ENCODE measurements at places on chromosomes 3 and 15.

DNA sequence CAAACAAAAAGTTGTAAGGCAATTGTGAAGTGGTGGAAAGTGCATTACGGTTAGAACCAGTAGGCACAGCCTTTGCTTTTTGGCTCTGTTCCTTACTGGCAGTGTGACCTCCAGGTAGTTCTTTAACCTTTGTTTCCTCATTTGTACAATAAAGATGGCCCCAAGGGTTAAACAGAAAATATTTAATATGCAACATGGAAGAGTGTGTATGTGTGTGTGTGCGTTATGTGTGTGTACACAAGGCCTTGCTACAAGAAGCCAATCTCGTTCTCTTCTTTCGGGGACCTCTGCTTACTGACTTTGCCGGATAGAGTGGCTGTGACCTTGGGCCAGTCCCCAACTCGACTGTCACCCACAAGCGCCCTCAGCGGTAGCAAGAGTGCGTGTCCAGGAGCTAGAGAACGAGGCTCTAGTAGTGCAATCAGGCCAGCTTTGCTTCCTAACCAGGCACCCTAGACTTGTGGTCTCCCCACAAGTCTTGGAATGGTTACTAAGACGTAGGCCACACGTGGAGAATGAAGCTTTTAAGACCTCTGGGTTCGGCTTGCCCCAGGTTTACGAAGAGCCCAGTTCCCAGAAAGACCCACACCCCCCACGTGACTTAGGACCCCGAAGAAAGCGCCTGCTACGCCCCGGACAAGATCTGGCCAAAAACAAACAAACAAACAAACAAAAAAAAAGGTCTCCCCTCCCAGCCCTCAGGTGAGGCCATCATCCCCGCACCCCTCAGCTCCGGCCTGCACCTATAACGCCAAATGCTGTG is 593 bp downstream of the CIAO2A start:
- DNase-seq, result peak; percentile 17

DNA sequence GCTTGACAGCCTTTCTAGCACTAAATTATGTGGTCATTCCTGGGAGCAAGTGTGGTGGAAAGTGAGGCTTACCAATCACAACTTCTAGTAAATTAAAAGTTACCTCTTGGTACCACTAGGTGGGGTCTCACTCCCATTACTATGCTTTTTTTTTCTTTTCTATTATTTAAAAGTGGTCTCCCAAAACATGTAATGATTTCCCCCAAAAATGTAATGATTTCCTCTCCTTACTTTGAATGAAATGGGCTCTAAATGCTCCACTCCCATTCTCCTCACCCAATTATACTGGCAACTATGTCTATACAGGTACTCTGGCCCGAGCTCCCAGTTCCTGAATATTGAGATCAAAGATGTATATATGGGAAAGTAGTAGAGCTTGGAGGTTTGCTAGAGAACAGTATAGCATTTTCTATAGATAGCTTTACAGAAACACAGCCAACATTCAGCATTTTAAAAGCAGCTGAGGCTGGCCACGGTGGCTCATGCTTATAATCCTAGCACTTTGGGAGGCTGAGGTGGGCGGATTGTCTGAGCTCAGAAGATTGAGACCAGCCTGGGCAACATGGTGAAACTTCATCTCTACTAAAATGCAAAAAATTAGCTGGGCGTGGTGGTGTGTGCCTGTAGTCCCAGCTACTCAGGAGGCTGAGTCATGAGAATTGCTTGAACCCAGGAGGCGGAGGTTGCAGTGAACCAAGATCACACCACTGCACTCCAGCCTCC is 70.9 kb downstream of the DCUN1D1 start:
- DNase-seq, result no peak

DNA sequence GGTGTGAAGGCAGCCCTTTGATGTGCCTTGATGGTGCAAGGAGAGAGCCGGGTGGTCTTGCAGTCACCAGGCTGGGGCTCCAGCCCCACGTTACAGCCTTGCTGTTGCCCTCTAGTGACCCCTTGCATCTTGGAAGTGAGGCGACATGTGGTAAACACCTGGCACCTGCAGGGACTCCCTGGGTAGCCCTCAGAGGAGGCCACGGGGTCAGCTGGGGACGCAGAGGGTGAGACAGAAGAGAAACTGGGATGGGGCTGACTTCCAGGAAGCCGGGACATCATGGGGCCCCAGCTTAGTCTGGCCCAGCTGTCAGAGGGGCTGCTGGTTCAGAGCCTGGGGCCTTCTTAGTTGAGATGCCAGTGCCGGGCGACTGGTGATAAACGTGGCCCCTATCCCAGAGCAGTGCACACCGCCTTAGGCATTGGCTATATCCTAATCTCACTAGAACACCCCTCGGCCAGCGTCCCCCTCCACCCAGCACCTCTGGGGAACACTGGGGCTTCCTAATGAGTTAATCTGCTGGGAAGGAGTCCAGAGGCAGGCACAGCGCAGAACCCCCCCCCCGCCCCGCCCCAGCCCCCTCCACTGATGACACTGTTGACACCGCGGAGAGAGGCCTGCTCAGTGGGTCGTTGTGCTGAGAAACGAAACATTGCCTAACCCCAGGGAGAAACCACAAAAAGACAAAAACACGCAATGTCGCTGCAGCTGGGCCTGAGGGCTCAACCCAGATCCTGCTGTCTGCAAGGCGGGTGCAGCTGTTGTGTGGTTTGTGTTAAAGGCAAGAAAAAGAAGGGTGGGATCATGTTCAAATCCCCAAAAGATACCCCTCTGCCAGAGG is 60.5 kb upstream of the KLF13 start:
- no peak for DNase-seq

DNA sequence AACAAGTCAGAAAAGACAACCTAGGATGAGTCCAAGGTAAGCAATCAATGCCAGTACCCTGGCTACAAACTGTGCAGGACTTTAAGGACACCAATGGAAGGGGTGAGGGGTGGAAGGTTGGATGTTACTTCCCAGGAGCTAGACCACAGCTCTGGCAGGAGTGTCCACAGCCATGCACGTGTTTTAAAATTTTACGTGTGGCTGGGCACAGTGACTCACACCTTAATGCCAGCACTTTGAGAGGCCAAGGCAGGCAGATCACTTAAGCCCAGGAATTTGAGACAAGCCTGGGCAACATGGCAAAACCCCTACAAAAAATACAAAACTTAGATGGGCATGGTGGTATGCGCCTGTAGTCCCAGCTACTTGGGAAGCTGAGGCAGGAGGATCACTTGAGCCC is 14.7 kb upstream of the HDC start:
- no peak for DNase-seq

GRCh38 chr15:79410237-79410636 is 21.9 kb upstream of the MINAR1 start:
- DNase-seq, result no peak

DNA sequence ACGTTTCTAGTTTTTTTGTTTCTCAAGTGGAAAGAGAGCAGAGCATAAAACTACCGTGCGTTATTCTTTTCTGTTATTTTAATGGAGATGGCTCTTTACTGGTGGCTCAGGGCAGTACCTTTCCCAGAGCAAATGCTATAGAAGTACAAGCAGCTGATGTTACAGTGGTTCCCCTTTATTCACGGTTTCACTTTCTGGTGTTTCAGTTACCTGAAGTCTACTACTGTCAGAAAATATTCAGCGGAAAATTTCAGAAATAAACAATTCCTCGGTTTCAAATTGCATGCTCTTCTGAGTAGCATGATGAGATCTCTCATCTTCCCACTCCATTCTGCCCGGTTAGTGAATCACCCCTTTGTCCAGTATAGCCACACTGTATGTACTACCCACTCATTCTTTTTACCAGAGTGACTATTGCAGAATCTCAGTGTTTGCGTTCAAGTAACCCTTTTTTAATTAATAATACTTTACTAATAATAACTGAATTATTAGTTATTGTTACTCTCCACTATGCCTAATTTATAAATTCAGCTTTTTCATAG is 597.5 kb upstream of the ROBO2 start:
- no peak for DNase-seq

DNA sequence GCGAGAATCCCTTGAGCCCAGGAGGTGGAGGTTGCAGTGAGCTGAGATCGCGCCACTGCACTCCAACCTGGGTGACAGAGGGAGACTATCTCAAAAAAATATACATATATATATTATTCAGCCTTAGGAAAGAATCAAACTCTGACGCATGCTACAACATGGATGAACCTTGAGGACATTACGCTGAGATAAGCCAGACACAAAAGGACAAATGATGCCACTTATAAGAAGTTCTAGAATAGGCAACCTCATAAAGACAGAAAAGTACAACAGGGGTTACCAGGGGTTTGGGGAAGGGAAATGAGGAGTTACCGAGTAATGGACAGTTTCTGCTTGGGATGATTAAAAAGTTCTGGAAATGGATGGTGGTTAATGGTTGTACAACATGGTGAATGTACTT is 727 bp downstream of the PDHB start:
- no peak for DNase-seq

GRCh38 chr15:81311752-81312464 is 12.0 kb downstream of the STARD5 start:
- no peak for DNase-seq

DNA sequence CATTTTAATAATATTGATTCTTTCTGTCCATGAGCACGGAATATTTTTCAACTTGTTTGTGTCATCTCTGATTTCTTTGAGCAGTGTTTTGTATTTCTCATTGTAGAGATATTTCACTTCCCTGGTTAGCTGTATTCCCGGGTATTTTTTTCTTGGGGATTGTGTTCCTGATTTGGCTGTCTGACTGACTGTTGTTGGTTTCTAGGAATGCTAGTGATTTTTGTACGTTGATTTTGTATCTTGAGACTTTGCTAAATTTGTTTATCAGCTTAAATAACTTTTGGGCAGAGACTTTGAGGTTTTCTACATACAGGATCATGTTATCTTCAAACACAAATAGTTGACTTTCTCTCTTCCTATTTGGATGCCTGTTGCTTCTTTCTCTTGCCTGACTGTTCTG is 418.8 kb upstream of the ALCAM start:
- DNase-seq, result no peak

- no peak for DNase-seq
Observed at GRCh38 chr15:101650145-101650544, 2.0 kb downstream of the TM2D3 start.

GRCh38 chr15:78804391-78804792 is 6.9 kb downstream of the ADAMTS7 start:
- DNase-seq, result no peak

- DNase-seq, result peak; percentile 27
Observed at GRCh38 chr3:112136959-112137693, 4.1 kb upstream of the GCSAM start.

- no peak for DNase-seq
Observed at GRCh38 chr15:62020576-62021160, 39.6 kb downstream of the VPS13C start.

DNA sequence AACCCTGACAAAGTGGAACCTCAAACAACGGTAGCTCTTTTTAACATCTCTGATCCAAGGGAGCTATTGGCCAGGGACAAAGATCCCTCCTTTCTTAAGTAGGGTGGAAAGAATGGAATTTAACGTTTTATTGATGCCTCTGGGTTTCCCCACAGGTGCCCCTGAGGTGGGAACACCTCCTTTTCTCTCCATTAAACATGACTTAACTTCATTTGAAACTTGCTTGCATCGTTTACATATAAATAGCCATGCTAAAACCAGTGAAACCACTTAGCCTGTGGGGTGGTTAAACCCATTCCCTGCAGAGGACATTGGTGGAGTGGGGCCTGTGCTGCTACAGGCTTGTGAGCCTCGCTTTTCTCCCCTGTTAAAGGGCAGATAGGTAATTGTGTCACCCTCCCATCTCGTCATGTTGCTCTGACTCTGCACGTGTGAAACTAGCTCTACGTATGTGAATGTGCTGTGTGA is 9.7 kb downstream of the CGNL1 start:
- DNase-seq, result no peak
